Posterior vena cava (tissue), 2 donors: ENCODE measurements at places on chromosomes 1 and 21. TPM values are rescaled to one million over a fixed set of nuclear protein-coding genes. Genes with fewer than 3 reads are reported as not detected.

GRCh38 chr1:230264342-230264741 is 161.8 kb downstream of the PGBD5 start:
- DNase-seq: peak; percentile 12

- no peak for DNase-seq
These were observed 8.2 kb downstream of the MATN1 start for GRCh38 chr1:30715216-30715615.

GRCh38 chr1:55194851-55195250 is 20.3 kb downstream of the USP24 start:
- no peak for DNase-seq

DNA sequence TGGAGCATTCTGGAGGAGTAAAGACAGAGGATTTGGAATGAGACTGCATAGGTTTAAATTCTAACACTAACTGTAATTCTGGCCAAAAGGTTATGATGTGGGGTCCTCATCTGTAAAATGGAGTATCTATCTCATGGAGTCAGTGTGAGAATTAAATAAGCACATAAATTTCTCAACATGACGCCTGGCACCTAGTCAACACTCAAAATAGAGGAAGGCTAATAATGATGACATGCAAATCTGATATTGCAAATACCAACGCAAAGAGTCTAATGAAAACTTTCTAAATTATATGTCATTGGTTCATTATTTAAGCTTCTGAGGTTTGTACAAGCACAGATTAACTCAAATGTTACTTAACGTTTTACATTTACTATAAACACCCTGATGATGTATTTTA is 29.6 kb downstream of the APP start:
- no peak for DNase-seq

GRCh38 chr1:92583821-92584760 is 97.4 kb upstream of the GFI1 start:
- DNase-seq: no peak

DNA sequence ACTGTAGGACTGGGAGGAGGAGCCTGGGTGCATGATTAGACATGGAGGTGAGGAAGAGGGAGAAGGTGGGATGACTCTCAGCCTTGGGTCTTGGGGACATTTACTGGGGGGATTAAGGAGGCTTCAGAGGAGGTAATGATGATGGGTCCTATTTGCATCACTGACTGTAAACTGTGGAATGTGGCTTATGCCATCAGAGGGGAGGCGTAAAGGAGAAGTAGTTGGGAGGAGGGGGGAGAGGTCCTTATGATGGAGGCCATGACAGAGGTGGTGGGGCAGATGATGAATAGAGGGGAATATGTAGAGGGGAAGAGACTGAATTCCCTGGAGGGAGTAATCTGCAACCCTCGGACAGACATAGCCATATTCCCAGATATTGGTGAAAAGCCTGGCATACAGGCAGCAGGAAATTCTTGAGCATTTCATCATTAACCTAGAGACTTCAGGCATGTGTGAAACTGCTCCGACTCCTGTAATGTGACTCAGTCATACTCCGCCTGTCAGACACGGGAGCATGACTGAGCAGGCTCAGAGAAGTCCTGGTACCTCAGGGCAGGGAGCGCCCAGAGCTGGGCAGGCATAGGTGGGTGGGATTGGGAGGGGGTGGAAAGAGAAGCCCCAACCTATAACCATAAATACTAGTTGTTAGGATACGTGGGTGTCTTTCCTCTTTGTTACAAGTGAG is 8.0 kb upstream of the LCE5A start:
- DNase-seq: no peak

GRCh38 chr1:194903524-194903923 is 1704.7 kb downstream of the KCNT2 start:
- DNase-seq: no peak

GRCh38 chr1:82867781-82868180 is 1067.0 kb downstream of the ADGRL2 start:
- no peak for DNase-seq

DNA sequence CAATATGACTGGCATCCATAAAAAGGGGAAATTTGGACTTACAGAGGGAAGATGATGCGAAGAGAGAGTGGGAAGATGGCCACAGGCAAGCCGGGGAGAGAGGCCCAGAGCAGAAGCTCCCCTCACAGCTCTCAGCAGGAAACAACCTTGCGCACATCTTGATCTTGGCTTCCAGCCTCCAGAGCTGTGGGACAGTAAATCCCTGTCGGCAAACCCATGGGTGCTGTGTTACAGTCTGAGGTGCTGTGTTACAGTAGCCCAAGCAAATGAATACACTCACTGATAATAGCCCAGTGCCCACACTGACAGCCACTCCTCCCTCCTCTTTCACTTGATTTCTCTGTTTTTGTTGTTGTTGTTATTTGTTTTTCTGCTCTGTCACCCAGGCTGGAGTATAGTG is 22.4 kb downstream of the CDCA8 start:
- DNase-seq: peak; percentile 16

GRCh38 chr1:230916587-230917283 is 48.4 kb upstream of the C1orf198 start:
- no peak for DNase-seq

GRCh38 chr1:246306415-246307037 is 200.6 kb downstream of the SMYD3 start:
- no peak for DNase-seq

The OR2G6 gene
- total RNA-seq: not detected

The CHI3L1 gene
- 30.3 TPM for total RNA-seq

The PLPPR4 gene
- 1.3 TPM for total RNA-seq
